Regular cardiac myocyte (primary cell): ENCODE measurements at places on chromosomes 16 and 17. TPM values are rescaled to one million over a fixed set of nuclear protein-coding genes. Genes with fewer than 3 reads are reported as not detected.

Gene OTOA
- total RNA-seq = under 0.01 TPM in 1 of 2 replicates, not detected in the other

Gene GP2
- total RNA-seq = not detected in 2 replicates

Gene WFIKKN1
- under 0.01 and 0.19 TPM in 2 replicates for total RNA-seq

Gene TBCD
- total RNA-seq = 18.6 and 25.3 TPM in 2 replicates

Gene ADAP2
- 7.9 and 12.1 TPM in 2 replicates for total RNA-seq

Gene EFCAB13
- total RNA-seq = 5.8 and 30.4 TPM in 2 replicates

Gene CD300LB
- not detected in 2 replicates for total RNA-seq

Gene LMF1
- 15.0 and 28.2 TPM in 2 replicates for total RNA-seq

Gene SMIM36
- total RNA-seq = not detected in 2 replicates

Gene KRTAP4-3
- total RNA-seq = not detected in 2 replicates

Gene KRTAP4-9
- not detected in 2 replicates for total RNA-seq

Gene NATD1
- 1.7 and 2.8 TPM in 2 replicates for total RNA-seq

Gene HS3ST2
- not detected in 2 replicates for total RNA-seq

Gene PLLP
- total RNA-seq = under 0.01 TPM in 1 of 2 replicates, not detected in the other

Gene ST6GALNAC1
- total RNA-seq = not detected in 2 replicates

Gene FBXW10B
- under 0.01 TPM in 2 replicates for total RNA-seq

Gene QPRT
- total RNA-seq = 10.9 and 22.8 TPM in 2 replicates

Gene COQ9
- total RNA-seq = 33.8 and 43.5 TPM in 2 replicates

Gene DNAI2
- total RNA-seq = not detected in 2 replicates

Gene FOXN1
- total RNA-seq = not detected in 2 replicates

Gene TMEM231
- 11.7 and 12.1 TPM in 2 replicates for total RNA-seq

Gene ABI3
- total RNA-seq = under 0.01 and 0.58 TPM in 2 replicates

Gene MMP15
- total RNA-seq = 3.1 and 3.5 TPM in 2 replicates

Gene NAGS
- total RNA-seq = 0.96 and 2.5 TPM in 2 replicates

Gene TMEM238L
- not detected in 2 replicates for total RNA-seq

Gene TELO2
- total RNA-seq = 9.0 and 18.8 TPM in 2 replicates

Gene HAPSTR1
- 62.0 and 78.2 TPM in 2 replicates for total RNA-seq

Gene DNAH3
- not detected in 2 replicates for total RNA-seq

Gene PIGW
- total RNA-seq = 3.7 and 12.3 TPM in 2 replicates

Gene KRT40
- total RNA-seq = not detected in 2 replicates

Gene IRX3
- total RNA-seq = 4.2 and 4.4 TPM in 2 replicates

Gene RCVRN
- not detected in 2 replicates for total RNA-seq

Gene CACNG3
- not detected in 2 replicates for total RNA-seq

Gene PRAC1
- total RNA-seq = not detected in 2 replicates

Gene CCL8
- 0.56 TPM in 1 of 2 replicates, not detected in the other for total RNA-seq

Gene CHTF18
- 7.9 and 34.1 TPM in 2 replicates for total RNA-seq

Gene GPRC5C
- total RNA-seq = 7.9 and 15.5 TPM in 2 replicates

Gene MEIOB
- total RNA-seq = 0.28 TPM in 1 of 2 replicates, not detected in the other

Gene C16orf96
- total RNA-seq = under 0.01 TPM in 2 replicates
